SK-N-SH treated with all-trans-retinoic acid at 6 μM for 48 hours (cell line): ENCODE measurements at places on chromosomes 2 and 18.

GRCh38 chr2:132542953-132543569, 126.5 kb downstream of the GPR39 start:
- ATAC-seq = no peak

DNA sequence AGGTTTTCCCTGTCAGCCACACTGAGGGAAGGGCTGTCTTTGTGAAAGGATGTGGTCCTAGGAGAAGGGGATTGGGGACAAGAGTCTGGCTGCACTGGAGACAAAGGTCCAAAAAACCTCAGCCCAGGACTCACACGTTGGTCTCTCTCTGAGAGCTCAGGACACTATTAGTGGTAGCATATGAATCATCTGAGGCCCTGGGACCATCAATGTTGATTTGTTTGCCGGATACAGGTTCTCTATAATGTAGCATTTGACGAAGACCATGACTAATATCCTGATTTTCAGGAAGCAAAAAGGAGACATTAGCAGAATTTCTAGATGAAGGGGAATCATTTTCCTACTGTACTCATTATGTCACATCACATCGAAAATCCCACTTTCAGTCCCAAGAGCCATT, 22.2 kb upstream of the DNAH6 start:
- peak; percentile 54 for ATAC-seq

- ATAC-seq = no peak
Measured at GRCh38 chr18:26543373-26543772, 5.0 kb downstream of the KCTD1 start.

DNA sequence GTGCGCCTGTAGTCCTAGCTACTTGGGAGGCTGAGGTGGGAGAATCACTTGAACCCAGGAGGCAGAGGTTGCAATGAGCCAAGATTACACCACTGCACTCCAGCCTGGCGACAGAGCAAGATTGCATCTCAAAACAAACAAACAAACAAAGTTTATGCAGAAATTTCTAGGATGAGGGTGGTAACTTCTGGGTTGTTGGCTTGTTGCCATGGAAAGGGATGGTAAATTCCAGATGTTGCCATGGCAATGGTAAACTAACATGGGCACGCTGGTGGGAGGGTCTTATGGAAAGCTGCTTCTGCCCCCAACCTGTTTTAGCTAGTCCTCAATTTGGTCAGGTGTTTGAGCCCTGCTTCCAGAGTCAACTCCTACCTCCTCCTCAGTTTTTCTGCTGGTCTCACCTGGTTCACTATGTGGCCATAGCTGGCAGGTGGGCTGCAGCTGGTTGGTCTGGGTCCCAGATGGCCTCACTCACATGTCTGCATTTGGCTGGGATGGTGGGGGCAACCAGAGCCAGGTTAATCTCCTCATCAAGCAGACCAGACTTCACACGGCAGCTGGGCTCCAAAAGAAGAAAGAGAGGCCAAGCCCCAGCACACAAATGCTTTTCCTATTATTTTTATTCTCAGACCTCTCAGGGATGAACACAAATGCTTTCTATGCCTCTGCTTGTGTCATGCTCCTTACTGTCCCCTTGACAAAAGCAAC, 26.6 kb upstream of the TEX44 start:
- ATAC-seq = no peak

- ATAC-seq = peak; percentile 58; the same call in 2 of the 3 replicates
Measured at GRCh38 chr2:227888289-227888688, 16.9 kb downstream of the DAW1 start.

DNA sequence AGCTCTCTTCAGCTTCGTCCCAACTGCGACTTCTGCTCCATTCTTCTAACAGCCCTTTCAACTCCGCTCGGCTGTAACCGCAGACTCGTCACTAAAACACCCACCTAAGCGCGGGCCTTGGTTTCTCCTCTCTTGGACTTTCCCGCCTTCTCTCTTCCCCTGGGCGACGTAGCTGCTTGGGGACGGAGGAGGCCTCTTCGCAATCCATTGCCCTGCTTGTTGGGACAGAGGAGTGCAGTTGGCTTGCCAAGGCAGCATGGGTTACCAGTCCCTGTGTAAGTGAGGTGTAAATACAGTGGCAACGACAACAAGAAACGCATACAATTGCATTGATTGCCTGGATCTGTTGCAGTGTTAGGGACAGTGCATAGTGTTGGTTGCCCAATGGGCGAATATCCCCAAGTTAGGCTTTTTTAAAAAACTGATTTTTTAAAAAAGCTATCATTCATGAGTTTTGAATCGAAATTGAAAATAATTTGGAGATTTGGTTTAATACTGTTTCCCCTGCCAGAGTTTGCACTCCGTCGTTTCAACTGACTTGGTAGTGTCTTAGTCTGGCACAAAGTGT, 484 bp upstream of the DARS1 start:
- ATAC-seq = peak; percentile 38
